ENCODE measurements at places on chromosomes 1 and 21.

GRCh38 chr1:23590058-23590783 is 30.9 kb upstream of the ID3 start:
- no peak for DNase-seq

DNA sequence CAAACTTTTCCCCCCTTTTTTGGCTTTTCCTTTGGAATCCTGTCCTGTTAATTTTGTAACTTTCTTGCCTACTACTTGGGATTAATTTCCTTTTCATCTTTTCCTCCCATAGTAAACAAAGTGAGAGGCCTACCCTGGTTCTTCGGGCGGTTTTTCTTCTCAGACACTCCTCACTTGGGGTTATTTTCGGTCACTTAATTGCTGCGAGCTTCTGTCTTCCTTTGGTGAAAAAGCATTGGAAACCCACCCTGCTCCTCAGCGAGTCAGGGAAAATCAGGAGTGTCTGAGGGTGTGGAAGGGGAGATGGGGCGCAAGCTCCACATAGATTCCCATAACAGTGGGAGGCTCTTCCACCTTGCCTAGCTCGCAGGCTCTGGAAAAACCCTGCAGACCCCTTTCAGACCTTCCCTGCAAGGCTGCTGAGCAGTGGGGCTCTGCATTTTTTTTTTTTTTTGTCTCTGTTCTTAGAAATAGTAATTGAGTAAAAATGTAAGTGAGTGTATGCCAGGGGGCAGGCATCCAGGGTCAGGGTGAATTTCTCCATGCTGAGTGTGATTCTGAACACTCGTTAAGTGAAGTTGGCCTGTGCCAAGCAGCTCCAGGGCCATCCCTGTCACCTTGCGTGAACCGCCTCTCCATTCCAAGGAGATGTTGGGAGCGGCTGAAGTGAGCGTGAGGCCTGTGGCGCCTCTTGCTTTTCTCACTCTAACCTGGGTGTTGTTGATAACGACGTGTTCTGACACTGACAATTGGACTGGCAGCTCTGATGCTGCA is 20.3 kb downstream of the TGFB2 start:
- DNase-seq: no peak

- DNase-seq: no peak
Measured at GRCh38 chr21:46409641-46410406, 48.9 kb upstream of the DIP2A start.

DNA sequence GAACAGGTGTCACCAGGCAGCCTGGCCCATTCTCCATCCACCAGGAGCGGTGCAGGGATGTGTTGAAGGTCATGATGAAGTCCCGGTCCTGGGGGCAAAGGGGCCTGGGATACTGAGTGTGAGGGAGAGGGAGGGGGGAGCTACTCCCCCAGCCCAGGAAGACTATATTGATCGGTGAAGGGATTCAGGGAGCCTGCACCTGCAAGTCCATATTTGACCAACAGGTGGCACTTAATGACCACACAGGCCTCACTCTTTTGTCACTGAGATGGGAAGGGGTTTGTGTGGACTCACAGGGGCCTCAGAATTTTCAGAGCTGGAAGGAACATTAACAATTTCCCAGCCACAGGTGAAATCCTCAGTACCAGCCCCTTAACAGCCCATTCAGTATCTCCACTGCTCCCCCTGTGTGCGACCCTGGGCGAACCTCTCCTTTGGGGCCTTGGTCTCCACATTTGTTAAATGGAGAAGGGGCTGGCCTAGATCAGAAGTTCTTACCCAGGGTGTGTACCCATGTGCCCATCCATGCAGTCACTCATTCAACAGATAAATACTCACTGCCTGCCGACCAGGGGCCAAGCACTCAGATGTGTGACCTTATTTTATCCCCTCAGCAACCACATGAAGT is 55.6 kb downstream of the NKAIN1 start:
- no peak for DNase-seq

- DNase-seq: peak; percentile 40
Measured at GRCh38 chr1:107965110-107965991, at the start of gene VAV3. TSS of gene VAV3 (minus strand) at chr1:107965180. CDS start at chr1:107964869, 311 bp downstream.

- no peak for DNase-seq
Measured at GRCh38 chr21:33831962-33832659, 83.5 kb downstream of the ATP5PO start.

GRCh38 chr1:97610748-97611147 is 310.1 kb downstream of the DPYD start:
- no peak for DNase-seq

DNA sequence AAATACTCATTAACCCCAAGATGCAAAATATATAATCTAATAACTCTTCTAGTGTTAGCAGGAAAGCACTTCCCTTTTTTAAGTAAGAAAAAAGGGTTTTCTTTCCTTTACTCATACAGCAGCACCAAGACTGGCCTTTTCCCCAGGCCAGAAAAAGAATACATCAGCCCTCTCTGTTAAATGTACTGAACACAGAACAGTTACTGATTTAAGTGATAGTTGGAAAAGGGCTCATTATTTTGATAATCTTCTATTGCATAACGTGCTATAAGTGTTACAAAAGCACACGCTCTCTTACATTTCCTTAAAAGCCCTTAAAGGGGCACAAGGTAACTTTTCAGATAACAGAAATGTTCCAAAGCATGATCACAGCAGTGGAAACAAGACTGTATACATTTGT is 142.9 kb downstream of the TIAM1 start:
- DNase-seq: no peak

Data from caudate nucleus (tissue), 63 donors.